ENCODE measurements at places on chromosomes 1 and 21.

GRCh38 chr21:35614396-35614921 lies 445.9 kb downstream of the SETD4 start:
- DNase-seq, result no peak

DNA sequence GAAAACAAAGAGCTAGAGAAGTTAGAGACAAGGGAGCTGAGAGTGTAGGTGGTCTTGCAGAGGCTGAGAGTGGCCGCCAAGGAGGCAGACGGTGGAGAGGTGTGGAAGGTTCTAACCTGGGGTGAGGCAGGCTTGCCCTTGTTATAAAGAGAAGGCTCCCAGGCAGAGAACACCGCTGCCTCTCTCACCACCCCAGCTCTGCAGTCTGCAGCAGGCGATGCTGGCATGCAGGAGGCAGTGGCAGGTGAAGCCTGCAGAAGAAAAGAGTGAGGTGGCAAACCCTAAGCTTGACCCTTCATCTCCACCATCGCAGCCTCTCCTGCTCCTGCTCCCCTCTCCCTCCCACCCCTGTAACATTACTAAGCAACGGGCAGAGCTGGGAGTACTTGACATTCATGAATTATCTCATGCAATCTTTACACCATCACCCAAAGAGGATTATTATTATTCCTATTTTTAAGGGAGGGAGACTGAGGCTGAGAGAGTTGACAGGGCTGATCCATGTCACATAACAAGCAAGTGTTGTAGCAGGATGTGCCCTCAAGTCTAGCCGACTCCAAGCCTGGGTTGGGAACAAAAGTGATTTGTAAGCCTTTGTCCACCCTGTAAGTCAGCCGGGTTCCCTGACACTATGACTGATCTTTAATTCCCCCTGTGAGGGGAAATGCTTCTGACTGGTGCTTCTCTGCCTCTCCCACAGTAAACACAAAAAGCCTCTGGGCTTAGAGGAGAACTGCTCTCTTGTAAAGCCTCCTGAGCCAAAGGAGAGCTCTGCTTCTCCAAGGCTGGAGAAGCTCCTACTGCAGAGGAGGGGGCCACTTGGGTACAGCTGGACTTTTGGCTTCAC lies 36.1 kb downstream of the KANK4 start:
- DNase-seq, result no peak

GRCh38 chr1:93061895-93062792 lies 16.9 kb upstream of the MTF2 start:
- DNase-seq, result no peak

- no peak for DNase-seq
Measured at GRCh38 chr1:7921796-7922195, 18.8 kb downstream of the TNFRSF9 start.

- DNase-seq, result no peak
Measured at GRCh38 chr1:36446271-36446670, 4.0 kb downstream of the OSCP1 start.

DNA sequence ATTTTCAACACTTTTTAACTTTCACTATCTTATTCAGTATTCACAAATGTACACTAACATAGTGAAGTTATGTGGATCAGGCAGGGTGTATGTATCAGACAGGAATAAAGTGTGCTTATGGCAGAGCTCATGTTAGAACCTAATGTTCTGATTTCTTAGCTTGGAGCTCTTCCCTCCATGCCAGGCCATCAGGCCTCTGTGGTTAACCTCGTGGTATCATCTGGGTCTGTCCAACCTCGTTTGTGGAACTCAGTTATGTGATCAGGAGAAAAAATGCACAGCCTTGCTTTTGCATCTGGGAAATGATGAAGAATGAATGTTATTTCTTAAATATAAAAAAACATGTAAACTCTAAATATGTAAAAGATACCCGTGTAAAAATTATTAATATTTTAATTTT lies 86.9 kb downstream of the MPZL1 start:
- no peak for DNase-seq

DNA sequence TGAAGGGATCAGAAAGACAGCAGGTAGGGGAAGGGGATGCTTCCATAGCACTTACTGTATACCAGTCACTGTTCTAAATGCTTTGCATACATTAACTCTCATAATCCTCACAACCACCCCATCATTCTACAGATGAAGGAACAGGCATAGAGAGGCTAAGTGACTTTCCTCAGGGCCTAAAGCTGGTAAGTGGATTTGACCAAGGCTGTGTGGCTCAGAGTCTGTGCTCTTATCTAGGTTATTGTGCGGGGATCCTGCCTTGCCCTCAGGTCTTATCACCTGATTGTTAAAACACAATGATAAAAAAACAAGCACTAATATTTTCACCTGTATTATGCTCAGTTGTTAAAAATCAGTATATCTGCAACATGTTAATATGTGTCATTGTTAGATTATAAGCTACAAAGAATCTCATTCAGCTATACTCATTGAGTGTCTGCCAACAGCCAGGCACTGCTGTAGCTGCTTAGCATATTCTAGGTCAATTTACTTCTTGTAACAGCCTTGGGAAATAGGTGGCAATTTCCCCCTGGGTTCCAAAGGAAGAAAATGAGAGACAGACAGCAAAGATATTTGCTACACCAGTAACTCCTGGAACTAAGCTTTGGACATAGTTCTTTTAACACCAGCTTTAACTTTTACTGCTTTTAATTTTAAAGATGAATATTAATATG lies 38.6 kb upstream of the RBM15 start:
- DNase-seq, result no peak

DNA sequence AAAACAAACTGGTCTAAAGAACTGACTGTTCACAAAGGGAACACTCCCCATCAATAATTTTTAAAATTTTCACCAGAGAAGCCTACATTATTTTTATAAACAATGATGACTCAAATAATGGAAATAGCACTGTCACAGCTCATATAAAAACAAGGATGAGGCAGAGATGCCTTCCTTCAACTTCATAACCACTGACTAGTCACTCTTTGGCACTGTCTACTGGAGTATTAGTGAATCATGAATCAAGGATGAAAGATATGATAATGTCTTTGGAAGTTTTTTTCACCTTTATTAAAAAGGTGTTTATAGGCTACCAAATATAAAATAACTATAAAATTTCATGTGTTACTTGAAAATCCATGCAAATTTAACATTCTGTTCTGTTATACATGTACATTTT lies 316.9 kb downstream of the VAV3 start:
- DNase-seq, result no peak

- no peak for DNase-seq
Measured at GRCh38 chr1:22236166-22236565, 93.3 kb upstream of the WNT4 start.

- DNase-seq, result no peak
Measured at GRCh38 chr21:39633770-39634181, 21.0 kb downstream of the B3GALT5 start.

- no peak for DNase-seq
Measured at GRCh38 chr1:53449021-53449420, 10.2 kb upstream of the DMRTB1 start.

- DNase-seq, result no peak
Measured at GRCh38 chr1:116182019-116182714, 71.0 kb downstream of the MAB21L3 start.

DNA sequence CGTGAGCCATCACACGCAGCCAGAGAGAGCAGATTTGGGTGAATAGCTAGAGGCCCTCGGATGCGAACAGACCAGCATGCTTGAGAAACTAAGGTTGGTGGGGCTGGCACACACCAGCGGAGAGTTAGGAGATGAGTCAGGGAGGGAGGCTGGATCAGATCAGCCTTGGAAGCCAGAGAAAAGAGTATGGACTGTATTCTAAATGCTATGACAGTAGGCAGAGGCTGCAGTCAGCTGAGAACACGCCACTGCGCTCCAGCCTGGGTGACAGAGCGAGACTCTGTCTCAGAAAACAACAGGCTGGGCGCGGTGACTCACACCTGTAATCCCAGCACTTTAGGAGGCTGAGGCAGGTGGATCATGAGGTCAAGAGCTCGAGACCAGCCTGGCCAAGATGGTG lies 4.0 kb upstream of the PLEKHM2 start:
- no peak for DNase-seq

DNA sequence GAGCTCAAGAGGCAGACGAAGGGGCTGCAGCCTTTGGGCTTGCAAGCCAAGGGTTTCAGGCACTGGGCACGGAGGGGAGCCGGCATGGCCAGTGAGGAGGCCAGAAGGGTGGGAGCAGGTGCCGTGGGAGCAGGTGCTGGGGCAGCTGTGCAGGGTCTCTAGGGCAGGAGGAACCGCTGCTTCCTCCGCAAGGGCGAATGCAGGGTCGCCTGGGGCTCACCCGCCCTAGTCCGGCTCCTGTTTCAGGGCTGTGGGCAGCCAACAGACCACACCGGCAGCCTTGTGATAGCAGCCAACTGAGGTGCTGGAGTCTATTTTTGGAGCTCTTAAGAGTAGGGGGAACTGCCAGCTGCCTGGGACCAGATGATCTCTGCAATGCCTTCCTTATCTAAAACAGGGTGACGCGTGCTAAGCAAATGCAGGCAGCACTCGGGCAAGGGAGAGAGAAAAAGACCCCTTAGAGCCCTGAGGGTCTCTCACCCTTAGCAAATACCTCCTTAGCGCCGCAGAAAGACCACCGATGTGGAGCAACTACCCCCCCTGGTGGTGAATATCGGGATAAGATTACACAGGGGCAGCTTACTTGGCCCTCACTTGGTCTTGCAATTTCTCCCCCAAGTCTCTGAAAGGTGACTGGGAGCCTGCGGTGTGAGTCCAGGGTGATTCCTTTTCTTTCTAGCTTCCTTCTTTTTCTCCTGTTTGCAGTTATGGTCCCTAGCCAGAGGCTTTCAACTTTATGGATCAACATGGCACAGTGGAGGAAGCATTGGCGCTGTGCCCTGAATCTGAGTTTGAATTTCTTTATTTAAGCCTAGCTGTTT lies 20.7 kb upstream of the MAPKAPK2 start:
- peak; percentile 84 for DNase-seq

Measured in right forelimb (tissue), 1 donor.